Fibroblast of skin of back (primary cell): ENCODE measurements at places on chromosomes 16 and 17.

DNA sequence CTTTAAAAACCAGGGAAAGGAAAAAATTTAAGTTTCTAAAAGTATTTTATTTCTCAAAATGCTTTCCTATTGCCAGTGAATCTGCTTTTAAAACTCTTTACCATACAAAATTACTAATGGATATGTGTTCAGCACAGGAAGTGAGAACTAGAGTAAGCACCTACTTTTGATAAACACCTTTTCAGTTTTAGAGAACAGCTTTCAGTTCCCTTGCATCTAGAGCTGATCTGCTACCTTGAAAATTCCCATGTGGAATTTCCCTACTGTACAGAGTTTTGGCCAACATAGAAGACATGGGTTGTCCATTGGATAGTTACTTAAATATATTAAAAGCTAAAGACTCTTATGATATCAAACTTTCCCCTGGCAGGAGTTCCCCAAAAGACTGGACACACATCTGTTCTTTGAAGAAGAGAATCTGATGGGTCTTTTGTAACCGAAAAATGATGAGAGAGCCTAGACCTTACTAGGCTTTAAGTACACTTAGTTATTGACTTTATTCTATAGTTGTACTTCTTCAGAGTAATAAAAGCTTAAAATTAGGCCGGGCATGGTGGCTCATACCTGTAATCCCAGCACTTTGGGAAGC is 112.1 kb upstream of the CNTNAP4 start:
- DNase-seq, result no peak

GRCh38 chr17:61822326-61823285 is 40.7 kb downstream of the BRIP1 start:
- DNase-seq, result no peak

DNA sequence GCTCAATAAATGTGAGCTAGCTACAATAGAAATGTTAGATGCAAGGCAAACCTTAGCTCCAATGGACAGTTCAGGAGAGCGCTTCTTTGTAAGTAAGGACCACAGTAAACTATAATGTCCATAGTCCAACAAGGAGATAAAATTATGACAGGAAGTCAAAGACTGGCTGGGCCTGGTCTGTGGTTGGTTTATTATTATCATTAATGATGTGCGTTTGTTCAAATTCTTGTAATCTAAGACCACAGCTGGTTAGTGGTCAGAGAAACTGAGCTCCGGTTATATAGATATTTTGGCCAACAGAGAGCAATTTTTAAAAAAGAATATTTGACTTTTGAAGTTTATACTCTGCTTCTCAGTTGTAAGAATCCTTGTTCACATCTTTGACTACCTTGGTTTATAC is 4.7 kb upstream of the CMTM2 start:
- DNase-seq, result no peak

DNA sequence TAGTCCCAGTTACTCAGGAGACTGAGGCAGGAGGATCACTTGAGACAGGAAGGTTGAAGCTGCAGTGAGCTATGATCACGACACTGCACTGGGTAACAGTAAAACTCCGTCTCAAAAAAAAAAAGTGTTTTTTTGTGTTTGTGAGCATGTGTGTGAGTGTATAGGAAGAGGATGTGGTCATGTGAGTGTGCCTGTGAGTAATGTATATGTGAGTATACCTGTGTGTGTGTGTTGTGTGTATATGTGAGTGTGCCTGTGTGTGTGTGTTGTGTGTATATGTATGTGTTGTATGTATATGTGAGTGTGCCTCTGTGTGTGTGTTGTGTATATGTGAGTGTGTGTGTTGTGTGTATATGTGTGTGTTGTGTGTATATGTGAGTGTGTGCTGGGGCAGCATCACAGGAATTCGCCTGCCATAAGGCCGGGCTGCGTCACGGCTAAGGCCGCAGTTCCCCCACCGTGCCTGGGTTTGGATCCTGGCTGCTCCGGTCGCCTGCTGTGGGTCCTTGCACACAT is 21.4 kb upstream of the NPTX1 start:
- no peak for DNase-seq

DNA sequence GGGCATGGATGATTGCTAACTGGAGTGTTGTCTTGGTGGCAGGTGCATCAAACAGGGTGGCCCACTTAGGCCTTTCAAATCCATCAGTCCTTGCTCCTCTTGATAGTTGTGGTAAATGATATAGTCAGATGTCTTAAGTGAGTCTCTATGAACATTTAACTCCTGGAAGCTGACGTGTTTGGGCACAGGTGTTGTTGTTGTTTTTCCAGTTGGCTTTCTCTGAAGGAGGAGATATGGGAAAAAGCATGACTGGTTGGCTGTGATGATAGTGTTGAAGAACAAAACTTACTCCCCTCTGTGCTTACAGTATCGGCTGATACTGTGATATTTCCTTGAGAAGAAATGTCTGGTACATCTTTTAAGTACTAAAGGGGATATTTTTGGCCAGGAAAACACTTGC is 18.0 kb downstream of the TNRC6A start:
- DNase-seq, result no peak

DNA sequence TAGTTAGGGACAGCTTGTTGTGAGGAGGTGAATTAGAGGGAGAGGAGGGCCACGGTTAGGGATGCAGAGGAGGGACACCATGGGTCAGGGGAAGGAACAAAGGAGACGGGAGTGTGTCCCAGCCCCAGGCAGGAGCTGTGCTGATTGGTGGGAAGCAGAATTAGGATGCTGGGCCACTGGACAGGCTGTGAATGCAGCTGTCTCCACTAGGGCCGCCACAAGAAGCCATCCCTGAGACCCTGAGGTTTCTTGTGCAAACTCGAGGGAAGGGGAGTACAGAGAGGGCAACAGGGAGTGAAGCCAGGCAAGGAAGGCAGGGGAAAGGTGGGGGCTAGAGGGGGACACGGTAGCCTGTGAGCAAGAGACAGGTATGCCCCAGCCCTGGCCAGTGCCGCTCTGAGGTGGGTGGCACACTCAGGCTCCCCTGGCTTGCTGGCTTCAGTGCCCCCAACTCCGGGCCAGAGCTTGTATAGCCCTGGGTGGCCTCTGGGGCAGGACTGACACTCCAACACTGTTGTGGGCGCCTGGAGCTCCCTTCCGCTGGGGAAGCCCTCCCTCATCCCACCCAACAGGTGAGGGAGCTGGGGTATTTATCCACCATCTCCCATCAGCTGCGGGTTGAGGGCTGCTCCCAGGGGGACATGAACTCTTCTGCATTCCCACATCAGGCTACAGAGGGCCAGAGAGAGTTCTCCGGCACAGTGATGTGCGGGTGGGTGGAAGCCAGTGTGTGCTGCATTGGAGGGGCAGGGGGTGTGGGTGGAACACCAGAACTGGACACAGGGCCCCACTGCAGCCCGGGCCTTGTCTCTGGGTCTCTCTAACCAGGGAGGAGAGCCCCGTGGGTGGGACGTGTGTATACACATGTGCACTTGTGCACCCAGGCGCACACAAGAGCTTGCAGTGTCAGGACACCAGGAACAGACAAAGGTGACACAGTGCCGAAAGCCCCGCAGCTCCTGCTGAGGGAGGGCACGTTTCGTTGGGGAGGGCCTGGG is 8.3 kb upstream of the SPPL2C start:
- DNase-seq, result no peak

DNA sequence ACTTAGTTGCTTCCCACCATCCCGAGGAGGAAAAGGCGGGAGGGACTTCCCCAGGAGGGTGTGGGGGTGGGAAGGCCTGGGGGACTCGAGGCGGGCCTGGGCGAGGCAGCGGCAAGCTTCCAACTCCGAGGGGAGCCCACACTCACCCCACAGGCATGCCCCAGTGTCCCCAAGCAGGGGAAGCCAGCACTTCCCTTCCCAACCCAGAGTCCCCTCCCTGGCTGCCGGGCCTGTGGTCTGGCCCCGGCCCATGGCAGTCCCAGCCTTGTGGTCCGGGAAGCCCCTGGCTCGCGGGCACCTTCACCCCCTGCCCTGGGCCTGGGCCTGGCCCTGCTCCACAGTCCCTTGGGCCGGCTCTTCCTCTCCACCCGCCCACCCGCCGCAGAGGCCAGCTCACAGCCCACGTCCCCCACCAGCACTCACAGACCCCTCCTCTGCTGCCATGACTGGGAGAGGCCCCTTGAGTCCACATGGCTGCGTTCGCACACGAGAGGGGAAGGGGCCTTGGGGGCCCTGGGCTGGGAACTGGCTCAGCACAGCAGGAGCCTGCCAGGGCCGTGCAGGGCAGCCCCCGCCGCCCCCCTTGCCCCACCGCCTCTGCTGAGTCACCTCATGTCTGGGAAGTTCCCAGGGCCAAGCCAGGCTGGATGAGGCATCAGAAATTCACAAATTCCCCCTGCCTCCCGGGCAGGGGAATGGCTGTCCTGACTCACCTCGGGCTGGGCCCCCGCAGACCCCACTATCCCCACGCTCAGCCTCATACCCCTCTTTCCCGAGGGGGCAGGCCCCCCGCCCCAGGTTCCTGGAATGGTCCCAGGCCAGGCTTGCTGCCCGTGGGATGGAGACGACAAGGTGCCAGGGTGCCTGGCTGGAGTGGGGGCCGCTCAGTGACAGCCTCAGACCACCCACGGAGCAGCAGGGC is 27.8 kb downstream of the BAHCC1 start:
- peak; percentile 99 for DNase-seq

DNA sequence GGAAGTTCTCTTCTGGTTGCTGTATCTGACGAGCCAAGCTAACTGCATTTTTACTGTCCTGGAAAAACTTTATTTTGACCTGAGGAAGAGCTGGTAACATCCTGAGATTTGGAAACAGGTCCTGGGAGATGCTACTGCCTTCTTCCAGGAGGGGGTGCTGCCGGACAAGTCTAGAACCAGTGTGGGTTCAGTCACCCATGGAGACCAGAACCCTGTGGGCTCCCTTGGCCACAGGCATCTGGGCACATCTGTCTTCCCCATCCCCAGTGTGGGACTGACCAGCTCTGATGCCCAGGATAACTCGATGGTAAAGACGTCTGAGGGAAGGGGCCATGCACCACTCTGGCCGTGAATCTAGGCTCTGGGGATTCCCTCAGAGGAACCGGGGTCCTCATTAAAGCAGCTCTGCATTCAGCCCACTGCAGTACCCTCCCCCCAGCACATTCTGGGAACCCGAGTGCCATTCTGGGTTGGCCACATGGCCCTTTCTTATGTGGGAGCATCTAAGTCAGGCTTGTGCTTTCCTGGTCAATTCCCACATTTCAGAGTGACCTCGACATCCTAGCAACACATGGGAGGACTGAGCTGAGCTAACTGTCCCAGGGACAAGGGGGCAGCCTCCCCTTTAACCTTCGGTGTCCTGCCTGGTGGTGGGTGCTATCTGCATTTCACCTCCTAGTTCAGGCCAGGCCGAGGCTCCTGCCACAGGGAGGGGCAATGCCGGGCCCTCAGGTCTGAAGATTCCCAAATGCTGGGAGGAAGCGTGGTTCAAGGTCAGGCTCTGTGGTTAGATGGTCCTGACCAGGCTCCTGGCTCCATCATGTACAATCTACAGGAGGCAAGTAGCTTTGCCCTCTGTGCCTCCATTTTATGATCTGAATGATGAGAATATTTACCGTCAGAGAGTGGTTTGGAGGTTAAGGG is 6.4 kb downstream of the C16orf86 start:
- peak; percentile 71 for DNase-seq

GRCh38 chr17:10699856-10700255 is 2.5 kb downstream of the ADPRM start:
- DNase-seq, result no peak

GRCh38 chr17:80529104-80529903 is 15.3 kb upstream of the RPTOR start:
- no peak for DNase-seq

- peak; percentile 21 for DNase-seq
Observed at GRCh38 chr17:20206068-20206467, 196.9 kb downstream of the SPECC1 start.

DNA sequence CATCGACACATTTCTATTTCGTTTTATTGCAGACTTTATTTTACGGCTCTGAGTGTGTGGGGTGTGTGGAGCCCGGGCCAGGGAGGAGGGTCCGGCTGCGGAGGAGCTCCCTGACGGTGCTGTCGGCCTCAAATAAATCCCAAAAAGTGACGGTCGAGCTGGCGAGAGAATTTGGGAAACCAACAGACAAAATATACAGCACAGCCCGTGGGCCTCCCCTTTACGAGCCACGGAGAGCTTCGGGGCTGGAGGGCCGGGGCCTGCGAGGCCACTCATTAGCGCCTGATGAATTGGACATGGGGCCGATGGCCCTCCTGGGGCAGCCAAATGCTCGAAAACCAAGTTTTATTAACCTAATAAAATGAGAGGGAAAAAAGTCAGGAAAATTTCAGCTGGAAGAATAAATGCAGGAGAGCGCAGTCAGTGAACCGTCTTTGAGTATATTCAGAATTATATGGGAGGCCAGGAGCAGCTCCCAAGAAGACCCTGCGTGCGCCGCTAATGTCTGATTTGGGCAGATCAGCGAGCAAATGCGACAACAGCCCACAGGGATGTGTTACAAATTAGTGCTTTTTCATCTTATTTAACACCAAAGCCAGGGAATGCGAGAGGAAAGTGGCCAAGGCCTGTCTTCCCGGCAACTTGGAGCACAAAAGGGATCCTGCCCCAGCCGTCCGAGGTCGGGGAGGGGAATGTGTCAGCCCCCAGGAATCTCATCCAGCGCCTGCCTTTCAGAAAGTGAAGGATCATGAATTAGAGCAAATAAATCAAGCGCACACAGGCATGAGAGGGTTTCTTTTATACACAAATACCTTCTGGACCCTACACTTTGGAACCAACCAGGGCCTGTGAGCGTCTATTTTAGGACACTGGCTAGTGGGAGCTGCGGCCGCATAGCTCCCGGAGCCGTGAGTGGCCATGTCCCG is 249.1 kb downstream of the C16orf95 start:
- peak; percentile 18 for DNase-seq
